Fibroblast of skin of scalp (primary cell): ENCODE measurements at places on chromosomes 13 and 19.
A peak's percentile ranks its signal among the peaks of the same experiment; 100 is the strongest.

DNA sequence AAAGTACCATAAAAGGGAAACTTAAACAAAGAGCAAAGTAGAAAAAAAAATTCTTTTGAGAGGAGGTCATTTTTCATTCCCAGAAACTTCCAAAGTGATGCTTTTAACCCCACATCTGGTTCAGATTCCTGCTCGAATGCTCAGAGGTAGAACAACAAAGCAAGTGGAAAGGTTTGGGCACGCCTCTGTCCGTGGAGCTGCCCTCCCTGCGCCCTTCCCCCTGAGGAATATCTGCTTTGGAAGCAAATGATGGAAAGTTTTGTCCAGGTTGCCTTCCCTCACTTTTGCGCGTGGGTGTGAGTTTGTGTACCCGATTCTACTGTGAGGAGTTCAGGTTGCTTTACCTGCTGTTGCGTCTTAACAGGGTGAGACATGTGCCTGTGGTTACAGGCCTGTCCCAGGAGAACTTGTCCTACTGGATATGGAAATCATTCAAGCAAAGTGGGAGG lies 110.2 kb downstream of the KLF5 start:
- DNase-seq, result peak; percentile 85

GRCh38 chr19:355134-355533 lies 10.5 kb upstream of the MIER2 start:
- DNase-seq, result no peak

DNA sequence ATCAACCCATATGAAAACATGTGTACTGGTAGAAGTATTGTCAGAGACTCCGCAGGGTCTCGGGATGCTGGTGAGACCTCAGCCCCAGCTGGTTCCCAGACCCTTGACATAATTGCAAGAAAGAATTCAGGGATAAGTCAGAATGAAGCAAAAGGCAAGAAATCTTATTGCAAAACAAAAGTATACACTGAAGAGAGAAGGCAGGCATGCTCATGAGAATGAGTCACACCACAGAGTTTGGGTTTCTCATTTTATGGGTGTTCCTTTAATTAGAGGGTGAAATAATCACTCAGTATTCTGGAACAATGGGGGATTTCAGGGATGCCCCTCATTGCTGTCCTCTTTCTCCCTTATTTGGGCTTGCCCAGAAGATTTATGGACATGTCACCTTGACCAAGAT lies 1423.8 kb upstream of the MIR17HG start:
- peak; percentile 4 for DNase-seq

DNA sequence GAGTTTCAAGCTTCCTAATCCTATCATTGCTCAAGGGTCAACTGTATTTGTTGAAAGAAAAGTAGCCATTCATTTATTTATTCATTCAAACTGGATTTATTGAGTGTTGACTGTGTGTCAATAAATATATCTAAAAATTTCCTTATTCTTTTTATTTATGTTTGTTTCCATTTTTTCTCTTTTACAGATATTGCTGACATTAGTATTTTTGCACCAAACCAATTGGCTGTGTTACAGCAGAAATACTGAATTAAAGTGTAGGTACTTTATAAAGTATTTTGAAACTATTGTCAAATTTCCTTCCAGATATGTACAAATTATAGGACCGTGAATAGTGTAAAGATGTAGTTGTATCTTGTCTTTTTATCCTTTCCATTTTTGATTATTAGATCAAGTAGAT lies 692.0 kb upstream of the SLC10A2 start:
- no peak for DNase-seq

GRCh38 chr13:51419001-51419636 lies 33.7 kb downstream of the INTS6 start:
- DNase-seq, result no peak

DNA sequence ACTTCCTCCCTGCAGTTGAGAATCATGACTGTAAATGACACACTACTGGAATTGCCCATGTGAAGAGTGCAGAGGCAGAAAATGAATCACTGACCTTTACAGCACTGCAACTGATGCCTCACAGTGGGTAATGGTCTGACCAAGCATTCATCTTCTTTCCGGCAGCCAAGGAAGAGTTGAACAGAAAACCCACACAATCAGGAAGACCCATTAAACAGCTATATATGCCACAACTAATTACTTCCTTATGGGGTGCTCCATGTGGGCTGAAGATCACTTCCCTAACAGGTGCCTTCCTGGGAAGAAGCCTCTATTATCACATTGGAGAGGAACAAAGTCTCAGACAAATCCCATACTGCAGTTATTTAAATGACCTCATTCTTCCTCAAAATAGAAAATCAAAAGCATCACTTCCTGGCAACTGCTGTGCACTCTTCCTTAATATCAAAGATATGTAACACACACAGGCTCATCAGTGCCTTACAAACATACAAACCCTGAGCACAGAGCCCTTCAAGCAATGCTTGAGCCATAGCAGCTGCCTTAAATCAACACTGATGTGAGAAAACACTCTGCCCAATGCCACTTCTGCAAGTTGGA lies 45.8 kb downstream of the RUBCNL start:
- peak; percentile 66 for DNase-seq

DNA sequence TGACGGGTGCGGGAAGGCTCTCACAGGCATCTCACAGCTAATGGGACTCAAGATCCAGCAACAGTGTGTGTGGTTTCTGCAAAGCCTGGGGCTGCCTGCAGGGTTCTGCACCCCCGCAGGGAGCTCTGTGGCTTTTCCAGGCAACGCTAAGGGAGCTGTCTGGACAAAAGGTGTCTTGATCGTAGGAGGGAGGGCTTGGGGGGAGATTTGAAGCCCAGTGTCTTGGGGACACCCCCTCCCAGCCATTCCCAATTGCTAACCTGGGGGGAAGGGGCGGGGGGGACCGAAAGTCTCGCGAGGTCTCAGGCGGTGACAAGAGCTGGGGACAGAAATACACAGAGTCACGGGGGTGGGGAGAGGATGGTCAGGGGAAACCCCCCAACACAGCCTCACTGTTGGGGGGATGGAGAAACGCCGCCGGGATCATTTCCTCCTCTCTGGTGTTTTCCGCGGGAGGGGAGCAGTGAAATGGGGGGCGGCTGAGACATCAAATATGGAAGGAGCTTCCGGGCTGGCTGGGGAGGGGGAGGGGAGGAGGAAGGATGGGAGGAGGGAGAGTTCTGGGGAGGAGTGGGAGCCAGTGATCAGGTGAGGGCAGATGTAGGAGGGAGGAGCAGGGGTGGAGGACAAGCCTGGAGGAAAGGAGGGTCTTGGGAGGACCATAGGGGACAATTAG lies 13.3 kb downstream of the KCNC3 start:
- no peak for DNase-seq

- no peak for DNase-seq
Measured at GRCh38 chr13:49271264-49271663, 23.5 kb downstream of the CDADC1 start.

GRCh38 chr13:26541678-26542568 lies 15.6 kb upstream of the WASF3 start:
- DNase-seq, result no peak

DNA sequence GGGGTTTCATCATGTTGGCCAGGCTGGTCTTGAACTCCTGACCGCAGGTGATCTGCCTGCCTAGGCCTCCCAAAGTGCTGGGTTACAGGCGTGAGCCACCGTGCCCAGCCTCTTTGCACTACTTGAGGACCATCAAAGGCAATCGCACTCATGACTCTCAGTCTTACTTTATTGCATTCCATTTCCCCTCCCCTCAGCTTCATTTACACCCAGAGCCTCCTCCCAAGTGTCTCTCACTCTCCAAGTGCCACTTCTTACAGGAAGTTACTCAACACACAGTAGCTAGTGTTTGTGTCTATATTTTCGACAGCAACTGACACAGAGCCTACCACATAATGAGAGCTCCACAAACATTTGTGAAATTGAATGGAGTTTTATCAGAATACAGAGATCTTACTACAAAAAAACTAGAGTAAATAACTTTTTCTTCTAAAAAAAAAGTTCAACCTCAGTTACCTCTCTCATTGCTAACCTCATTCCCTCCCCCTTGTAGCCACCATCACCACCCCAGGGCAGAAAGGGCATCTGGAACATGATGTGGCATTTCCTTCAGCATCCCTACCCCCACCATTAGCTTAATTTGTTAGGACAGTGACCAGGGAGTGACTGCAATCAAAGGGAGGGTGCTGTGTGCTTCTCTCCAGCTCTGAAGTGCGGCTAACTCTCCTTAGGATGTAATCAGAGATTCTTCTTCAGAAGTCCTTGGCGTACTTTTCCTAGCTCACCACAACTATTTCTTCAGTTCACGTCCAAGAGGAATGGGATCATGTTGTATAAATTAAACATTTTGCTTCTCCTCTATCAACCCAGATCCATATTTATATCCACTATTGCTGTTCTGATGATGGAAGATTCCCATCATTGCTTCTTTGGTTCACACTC lies 17.0 kb upstream of the RUBCNL start:
- no peak for DNase-seq

- no peak for DNase-seq
Measured at GRCh38 chr13:44759384-44760360, 183.5 kb upstream of the TSC22D1 start.

DNA sequence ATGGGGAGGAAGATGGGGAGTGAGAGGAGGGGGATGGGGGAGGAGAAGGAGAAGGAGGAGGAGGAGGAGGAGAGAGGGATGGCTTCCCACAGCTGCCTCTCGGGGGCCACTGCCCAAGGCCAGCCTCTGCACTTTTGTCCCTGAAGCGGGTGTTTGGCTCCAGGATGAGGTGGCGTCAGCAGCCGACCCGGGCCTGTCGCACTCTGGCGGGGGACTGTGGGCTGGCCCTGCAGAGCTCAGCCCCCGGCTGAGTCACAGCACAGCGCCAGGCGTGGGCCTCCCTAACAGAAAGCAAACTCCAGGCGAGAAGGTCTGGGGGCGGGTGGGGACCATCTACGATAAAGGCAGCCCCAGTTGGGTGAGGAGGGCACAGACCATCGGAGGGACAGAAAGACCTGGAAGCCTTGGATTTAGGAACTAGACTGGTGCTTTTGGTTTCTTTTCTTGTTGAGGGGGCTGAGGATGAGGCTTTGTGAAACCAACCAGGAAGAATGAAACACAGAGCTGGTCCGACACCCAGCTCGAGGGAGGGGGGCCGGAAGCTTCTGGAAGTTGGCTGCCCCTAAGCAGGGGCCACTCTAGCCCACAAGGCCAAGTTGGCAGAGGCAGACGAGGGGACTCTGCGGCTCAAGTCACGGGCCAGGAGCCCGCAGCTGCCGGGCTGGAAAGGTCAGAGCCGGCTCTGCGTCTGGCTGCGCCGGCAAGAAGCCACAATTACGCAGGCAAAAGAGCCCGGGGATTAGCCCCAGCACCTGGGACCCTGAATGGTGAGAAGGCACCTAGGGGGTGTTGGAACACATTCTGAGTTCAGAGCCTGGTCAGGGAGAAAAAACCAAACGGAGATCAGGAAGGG lies 18.2 kb downstream of the LSM4 start:
- DNase-seq, result peak; percentile 87

- DNase-seq, result peak; percentile 55
Measured at GRCh38 chr13:42266473-42266872, 5.5 kb upstream of the AKAP11 start.

DNA sequence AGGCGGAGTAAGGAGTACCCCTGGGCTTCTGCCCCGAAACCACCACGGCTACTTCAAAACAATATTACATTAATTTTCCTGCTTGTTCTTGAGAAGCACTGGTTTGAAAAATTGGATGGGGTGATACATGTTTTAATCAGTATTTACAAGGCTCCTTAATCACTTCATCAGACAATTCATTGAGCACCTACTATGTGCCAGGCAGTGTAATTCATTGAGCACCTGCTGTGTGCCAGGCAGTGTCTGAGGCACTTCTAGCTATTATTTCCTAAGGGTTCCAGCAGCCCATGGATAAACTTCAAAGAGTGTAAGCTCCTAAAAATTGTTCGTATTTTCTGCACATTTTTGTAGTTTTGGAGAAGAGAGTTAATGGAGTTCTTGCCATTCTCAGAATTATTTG lies 1.6 kb upstream of the GAS6 start:
- no peak for DNase-seq

GRCh38 chr13:107843681-107844080 lies 371.7 kb downstream of the LIG4 start:
- DNase-seq, result no peak

DNA sequence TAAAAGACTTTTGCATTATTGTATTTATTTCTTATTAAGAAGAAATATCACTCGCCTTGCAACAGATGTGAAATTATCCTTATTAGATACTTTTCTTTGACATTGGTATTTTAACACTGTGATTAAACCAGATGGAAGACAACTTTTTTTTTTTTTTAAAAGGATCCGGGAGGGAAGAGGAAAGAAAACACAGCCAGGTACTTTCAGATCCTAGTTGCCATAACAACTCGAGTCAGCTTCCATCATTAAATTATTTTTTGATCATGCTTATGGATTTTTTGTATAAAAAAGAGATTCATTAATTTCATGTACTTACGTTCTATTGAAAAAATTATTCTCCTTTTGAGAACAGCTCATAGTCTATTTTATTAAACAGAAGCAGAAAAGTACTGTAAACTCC lies 515.7 kb downstream of the TBC1D4 start:
- DNase-seq, result no peak

DNA sequence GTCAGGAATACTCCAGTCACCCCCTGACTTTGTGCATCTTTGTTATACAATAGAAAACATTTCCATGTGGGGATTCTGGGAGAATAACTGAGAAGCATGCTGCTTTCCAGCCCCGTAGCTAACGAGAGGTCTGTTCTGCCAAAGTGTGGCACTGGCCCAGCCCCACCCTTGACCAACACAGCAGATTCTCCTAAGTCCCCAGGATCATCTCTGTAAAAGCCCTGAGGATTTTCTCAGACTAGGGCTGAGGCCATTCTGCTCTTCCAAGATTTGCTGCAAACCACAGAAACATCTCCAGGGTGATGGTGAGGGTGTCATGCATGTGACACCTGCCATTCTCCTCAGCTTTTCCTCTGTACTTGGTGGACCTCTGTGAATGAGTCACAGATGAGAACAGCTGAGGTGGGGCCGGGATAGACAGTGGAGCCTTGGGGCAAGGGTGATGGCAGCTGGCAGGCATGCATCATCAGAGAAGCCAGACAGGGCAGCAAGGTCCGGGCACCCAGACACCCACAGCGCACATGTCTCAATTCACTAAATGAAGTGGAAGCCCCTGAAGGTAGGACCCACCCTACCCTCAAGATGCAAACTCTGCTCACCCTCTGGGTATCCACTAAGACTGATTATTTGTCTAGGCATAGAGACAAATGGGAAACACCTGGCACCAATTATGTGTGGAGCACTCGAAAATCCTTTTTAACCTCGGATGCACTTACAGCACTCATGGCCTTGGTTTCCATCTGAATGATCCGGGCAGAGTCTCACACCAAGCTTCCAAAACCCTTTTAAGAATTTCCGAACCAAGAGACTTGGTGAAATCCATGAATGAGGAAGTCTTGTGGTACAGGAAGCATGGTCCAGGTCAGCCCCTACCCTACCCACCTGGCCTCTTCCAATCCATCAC lies 20.1 kb upstream of the DOCK9 start:
- DNase-seq, result no peak

GRCh38 chr13:23639674-23640073 lies 69.5 kb downstream of the TNFRSF19 start:
- no peak for DNase-seq

- DNase-seq, result no peak
Measured at GRCh38 chr13:51322826-51323225, 16.7 kb upstream of the SERPINE3 start.
